ENCODE measurements at places on chromosomes 12 and 14.

DNA sequence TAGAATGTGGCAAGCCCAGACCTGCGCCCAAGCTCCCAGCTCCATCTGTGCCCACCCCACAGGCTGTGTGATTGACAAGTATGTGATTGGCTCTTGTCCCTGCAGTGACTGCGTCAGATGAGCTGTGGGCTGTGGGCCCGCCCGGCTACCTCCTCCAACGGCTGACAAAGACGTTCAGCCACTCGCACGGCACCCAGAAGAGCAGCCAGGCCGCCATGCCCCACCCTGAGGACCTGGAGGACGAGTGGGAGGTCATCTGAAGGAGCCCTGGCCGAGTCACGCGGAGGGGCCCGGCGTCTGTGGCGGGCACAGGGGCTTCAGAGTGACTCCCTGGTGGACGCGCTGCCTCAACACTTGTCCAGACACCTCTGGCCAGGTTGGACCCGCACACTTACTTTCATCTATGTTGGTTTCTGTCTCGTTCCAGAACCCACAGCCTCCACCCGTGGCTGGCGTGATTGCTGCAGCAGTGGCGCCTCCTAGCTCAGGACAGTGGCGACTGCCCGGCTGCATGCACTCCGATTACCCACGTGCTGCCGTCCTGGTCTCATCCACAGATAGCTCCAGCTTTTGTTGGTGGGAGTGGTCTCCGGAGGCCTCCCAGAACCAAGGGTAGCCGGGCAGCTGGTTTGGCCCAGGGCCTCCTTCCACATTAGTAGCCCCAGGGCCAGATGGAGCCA lies 11.4 kb downstream of the ANKRD9 start:
- no peak for DNase-seq

GRCh38 chr12:52953181-52953841 lies 4.4 kb downstream of the KRT18 start:
- no peak for DNase-seq

- DNase-seq: no peak
Observed at GRCh38 chr12:57723630-57723962, 14.9 kb downstream of the AGAP2 start.

GRCh38 chr12:62519043-62519442 lies 52.4 kb downstream of the MON2 start:
- no peak for DNase-seq

DNA sequence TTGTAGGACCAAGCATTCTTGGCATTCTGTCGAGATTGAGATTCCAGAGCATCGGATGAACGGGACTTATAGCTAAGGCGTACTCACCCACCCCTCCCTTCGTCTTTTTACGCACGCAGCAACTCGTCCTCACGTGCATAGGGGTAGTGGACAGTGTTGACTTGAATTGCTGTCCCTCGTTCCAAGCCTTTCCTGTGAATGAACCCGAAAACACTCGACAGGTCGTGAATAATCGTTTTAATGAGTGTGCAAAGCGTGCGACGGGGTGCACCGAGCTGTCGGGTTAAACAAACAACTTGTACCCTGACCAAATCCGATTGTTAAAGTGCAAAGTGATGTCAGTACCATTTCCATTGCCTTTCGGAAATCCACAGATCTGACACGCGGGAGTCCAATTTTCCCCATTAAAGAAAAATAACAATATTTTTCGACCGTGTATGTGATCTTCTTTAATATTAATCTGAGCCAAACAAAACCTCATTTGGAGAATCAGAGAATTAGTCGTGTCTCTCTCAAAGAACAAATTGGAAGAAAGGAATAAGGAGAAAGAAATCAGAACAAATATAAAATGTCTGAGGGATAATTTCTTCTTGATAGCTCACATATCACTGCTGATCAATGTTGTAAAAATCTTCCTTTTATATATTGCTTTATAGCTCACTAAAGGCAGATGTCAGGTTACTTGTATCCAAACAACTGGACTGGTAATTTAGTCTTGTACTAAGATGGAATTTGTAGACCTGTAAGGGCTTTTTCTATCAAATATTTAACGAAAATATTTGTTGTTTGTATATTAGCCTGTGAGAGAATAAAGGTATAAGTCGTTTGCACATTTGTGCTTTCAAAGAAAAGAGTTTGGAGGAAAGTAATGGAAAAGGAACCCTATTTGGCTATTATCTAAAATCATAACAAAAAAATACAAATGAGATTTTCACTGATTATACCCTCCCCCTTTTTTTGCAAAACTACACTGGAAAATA lies 11.8 kb downstream of the FOXG1 start:
- DNase-seq: no peak

DNA sequence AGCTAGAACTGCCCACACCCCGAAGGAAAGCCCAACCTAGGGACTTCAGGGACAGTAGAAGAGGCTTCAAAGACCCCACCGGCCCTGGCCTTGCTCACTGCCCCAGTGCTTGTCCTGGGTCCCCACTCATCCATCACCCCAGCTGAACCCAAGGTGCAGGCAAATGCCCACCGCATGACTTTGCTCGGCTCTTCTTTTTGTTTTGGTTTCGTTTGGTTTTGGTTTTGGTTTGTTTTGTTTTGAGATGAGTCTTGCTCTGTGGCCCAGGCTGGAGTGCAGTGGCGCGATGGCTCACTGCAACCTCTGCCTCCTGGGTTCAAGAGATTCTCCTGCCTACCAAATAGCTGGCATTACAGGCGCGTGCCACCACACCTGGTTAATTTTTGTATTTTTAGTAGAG lies 9.0 kb downstream of the CCDC85C start:
- no peak for DNase-seq

- DNase-seq: no peak
Observed at GRCh38 chr14:95679148-95679815, 6.9 kb upstream of the TCL1B start.

GRCh38 chr12:94571556-94571955 lies 78.8 kb downstream of the TMCC3 start:
- DNase-seq: peak; percentile 62

DNA sequence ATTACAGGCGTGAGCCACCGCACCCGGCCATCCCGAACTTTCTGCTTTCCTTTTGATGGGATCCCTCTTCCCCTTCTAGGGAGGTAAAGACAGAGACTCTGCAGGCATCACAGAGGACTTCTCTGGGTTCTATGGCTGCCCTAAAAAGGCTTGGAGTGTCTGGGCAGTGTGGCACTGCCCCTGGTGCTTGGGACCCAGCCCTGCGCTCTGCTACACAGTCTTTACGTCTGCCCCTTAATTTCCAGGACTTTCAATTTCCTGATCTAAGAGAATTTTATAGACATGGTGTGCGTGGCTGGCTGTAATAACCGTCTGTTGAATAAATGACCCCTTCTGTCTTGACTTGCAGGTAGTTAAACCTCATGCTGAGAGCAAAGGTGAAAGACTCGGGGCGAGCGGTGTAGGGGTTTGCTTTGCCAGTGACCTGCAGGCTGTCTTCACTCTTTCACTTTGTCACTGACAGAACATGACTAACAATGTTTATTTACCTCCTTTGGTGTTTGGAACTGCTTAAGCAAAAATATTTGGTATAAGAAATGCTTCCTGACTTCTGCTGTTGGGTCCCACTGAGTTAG lies 110.9 kb upstream of the MAP1LC3B2 start:
- no peak for DNase-seq

DNA sequence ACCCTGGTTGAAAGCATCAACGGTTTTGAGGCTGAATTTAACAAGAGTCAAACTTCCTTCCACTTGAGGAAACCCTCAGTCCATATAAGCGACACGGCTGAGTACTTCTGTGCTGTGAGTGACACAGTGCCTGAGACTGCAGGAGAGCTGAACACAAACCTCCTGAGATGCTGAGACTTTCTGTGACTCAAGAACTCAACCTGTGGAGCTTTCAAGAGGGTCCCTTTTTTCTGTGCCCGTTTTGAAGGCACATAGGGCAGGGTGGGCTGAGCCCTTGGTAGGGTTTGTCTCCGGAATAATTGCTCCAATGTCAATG lies 305.3 kb upstream of the OR4E1 start:
- no peak for DNase-seq

GRCh38 chr14:91830777-91831176 lies 36.6 kb downstream of the TC2N start:
- no peak for DNase-seq

GRCh38 chr14:38143170-38143569 lies 64.5 kb upstream of the SSTR1 start:
- no peak for DNase-seq

- peak; percentile 4 for DNase-seq
Observed at GRCh38 chr14:78637908-78638475, 467.8 kb downstream of the NRXN3 start.

- no peak for DNase-seq
Observed at GRCh38 chr12:81359736-81360135, 281.9 kb downstream of the ACSS3 start.

DNA sequence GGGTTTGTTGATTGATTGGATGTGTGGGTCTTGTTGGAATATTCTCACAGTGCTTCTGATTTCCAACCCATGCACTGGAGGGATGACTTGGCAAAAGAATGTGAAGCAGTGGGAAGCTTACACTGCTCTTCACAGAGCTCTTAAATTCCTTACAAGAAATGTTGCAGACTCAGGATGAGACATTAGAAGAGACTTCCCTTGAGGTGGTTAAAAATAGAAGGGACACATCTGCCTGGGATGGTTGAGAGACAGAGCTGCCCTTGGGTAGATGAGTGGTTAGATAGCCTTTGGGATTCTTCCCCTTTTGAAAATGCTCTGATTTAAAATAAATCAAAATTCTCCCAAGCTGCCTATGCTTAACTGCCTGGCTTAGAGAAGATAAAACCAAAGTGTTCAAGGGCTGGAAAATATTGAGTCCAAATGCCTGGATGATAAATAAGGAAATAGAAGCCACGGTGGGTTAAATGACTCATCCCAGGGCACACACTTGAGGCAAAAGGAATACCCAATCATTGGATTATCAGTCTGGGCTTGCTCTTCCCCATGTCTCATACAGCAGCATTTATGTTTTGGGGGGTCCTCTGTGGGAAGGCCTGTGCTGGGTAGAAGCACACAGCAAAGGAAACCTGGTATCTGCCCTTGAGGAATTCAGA lies 264.3 kb downstream of the AKAP6 start:
- DNase-seq: no peak

GRCh38 chr14:88289234-88289633 lies 33.8 kb downstream of the KCNK10 start:
- DNase-seq: no peak
